Activated T-cell treated with anti-CD3 and anti-CD28 coated beads, Interleukin-2, amount 50 U/mL, for 24 hours (primary cell): ENCODE measurements at places on chromosomes 2 and 18.

DNA sequence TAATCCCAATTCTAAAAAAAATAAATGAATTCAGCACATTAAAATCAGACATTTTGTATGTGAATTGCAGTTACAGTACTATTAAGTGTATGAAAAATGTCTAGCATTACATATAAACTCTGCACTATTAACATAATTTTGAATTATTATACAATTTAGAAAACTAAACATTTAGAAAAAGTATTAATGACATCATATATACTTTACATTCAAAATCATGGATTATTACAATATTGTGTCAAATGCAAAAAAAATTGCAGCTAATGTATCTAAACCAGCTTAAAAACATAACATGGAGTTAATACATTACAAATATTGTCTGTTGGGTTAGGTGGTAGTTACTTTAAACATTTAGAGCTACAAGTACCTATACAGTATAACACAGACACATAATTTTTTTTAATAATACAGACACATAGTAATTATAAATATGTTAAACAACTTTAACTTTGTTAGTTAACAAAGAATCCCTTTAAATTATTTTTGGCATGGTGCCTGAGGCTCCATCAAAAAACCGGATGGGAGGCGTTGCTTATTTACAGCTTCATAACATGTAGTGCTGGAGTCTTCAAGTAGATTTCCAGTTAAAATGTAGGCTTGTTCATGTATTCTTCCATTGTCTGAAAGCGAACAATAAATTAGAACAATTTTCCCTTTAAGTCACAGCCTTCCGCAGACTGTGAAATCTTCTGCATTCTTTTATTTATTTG lies 79.1 kb downstream of the AP1S3 start:
- DNase-seq: no peak

DNA sequence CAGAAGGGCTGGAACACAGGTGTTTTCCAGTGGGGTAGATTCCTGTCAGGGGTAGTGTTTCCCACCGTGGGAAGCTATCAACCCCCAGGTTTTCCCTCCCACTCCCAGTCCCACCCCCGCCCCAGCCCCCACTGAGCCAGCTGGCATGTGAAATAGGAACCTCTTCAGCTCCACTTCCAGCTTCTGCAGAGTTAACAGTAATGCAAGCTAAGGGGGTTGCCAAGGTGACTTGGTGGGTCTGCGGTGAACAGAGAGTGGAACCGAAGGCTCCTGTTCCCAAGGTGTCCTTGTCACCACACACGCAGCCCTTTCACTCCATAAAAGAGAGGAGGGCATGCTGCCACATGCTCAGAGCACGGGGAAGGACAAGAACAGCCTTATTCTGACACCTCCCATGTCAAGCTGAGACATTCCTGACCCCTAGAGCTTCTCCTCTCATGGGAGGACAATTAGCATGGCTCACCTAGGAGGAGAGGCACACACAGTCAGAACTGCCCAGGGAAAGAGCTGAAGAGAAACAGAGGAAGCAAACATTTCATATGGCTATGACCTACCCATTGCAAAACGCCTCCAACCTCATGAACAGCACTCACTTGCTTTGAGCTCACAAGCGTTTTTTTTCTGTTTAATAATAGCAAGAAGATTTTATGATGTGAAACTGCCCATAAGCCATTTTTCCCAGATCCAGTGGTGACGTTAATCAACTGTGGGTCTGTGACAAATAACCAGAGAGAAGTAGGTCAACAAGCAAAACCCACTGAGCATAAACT lies 39.8 kb upstream of the TBC1D8 start:
- DNase-seq: no peak

DNA sequence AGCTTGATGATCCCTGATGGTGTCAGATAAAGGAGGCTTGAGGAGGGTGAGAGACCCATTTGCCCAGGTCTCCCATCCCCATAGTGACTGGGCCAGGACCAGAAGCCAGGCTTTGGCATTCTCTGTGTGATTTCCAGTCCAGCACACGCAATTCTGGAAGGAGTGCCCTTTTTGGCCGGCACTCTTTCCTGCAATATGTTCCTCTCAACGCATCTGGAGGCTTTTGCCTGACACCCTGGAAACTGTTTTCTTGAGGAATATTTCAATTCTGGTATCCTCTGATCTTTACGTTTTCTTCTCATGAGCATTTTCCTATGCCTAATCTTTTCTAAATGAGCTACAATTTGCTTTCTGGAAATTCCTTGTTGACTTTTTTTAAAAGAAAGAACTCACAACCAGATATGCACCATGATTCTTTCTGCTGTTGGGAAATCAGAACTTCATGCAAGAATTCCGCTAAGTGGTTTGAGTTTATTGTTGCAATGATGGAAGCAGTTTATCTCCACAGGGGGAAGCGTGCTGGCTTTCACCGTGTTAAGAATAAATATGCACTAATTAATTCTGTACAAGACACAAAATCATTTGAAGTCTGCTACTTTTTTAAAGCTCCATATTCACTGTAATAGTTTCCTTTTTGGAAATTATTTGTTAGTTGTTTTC lies 143.7 kb downstream of the NAPG start:
- DNase-seq: no peak

GRCh38 chr2:31199206-31199605 lies 18.1 kb downstream of the CAPN14 start:
- no peak for DNase-seq

DNA sequence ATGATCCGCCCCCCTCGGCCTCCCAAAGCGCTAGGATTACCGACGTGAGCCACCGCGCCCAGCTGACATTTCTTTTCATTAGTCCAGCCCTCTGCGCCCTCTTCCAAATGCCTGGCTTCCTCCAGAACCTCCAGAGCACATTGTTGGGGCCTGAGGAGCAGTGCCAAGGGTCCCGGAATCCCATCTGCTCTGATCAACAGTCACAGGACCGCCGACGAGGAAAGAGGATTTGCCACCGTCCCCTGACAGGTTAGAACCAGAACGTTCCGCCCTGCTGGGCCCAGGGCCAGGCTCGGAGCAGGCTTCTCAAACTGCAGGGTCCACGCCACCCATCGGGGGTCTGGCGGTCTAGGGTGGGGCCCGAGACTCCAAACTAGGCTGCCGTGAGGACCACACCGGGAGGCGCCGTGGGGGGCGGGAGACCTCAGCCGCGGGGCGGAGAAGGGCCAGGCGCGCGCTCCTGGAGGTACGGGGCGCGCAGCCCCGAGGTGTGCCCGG lies 36.9 kb upstream of the ITM2C start:
- DNase-seq: no peak

- DNase-seq: peak; percentile 86
Observed at GRCh38 chr2:7097353-7097895, 180.2 kb downstream of the RNF144A start.

DNA sequence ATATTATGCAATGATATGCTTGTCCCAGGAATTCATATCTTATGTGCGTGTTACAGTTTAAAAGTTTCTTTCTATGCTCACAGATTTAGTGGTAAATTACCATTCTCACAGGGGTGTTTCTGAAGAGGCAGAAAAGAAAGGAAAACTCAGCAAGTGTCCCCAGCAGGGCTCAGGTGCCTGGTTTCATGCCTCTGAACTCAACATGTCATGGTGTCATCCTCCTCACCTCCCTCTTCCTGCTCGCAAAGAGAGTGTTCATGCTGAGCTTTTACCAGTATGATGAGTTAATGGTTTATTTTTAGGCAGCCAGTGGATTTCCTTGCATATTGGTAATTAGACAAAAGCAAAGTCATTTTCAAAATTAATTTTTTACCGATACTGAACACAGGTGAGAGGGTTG lies 492.9 kb upstream of the ZEB2 start:
- DNase-seq: no peak

DNA sequence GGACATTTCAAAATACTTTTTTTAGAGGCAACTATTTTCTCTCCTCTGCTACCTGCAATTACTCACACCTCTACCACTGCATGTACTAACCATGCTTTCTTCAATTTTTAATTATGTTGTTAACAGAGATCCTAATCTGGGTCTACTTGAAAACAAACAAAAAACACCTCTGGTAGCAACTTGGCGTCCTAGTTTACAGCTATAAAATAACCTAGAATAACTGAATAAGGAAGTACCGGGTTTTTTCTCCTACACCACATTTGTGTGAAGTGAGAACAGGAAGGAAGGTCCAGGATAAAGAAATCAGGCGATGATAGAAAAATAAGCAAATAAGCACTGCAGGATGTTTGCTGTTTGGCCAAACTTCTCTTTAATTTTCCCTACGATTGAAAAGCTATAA lies 633.5 kb downstream of the LRP1B start:
- DNase-seq: no peak

- no peak for DNase-seq
Observed at GRCh38 chr2:102527086-102527485, 54.1 kb downstream of the SLC9A4 start.

- no peak for DNase-seq
Observed at GRCh38 chr2:107337209-107337898, 451.4 kb upstream of the ST6GAL2 start.

DNA sequence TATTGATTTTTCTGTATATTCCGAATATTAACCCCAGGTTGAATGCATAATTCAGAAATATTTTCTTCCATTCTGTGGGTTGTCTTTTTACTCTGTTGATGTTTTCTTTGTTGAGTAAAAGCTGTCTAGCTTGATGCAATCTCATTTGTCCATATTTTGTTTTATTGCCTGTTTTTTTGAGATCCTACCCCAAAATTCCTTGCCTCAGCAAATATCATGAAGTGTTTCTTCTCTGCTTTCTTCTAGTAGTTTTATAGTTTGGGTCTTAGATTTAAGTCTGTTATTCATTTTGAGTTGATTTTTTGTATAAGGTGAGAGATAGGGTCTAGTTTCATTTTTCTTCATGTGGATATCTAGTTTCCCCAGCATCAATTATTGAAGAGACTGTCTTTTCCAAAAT lies 467.9 kb upstream of the GCFC2 start:
- DNase-seq: no peak

DNA sequence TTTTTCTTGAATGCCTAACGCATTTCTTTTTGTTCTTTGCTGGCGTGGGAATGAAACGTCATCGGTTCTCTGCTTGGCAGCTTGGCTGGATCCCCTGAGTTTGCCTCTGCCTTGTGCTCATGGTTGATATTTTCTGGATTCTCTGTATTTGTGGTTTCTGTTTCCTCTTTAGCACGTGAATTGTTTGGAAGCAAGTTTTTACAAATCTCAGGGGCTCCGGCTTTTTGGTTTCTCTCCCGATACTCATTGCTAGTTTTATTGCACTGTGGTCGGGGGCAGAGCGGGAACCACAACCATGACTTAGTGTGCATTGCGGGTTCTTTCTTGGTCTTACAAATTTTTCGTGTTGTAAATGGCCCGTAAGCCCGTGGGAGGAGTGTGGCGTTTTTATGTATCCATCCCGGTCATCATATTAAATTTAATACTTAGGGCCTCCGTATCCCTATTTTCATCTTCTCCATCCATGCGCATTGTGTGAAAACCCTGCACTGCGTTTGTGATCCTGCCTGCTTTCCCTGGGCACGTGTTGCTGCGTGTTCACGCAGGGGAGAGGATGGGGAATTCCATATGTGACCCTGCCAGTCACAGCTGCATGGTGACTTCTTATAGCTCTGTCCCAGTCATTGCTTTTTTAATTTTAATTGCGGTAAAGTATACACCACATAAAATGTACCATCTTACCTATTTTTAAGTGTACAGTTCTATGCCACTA lies 9.4 kb downstream of the RAMP1 start:
- peak; percentile 25 for DNase-seq

DNA sequence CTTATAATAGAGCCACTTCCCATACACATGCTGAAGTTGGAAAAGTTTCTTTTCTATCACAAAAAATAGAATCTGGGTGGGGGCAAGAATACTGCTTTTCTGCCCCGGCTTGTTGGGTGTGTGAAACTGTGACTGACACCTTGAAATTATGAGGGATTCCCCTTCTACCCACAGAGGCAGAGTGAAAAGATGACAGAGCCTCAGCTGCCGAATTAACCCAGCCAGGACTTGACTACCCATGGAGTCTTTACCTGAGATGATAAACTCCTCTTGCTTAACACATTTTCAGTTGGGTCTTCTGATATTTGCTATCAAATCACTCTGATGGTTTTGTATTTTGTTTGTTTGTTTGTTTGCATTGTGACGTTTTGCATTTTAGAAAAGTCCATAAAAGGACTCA lies 66.0 kb upstream of the PMAIP1 start:
- DNase-seq: no peak

DNA sequence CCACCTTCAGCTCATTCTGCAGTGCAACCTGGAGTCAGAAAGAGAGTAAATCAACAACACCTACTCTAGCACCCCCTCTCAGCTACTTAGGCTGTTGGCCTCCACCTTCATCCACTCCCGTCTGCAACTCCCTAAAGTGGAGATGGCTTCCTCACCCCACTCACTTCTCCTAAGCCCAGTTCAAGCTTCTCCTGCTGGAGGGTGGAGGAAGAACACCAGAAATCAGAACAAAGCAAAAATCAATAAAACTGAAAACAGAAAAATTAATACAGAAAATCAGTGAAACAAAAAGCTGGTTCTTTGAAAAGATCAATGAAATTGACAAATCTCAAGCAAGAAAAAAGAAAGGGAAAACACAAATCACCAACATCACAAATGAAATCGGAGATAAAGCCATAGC lies 191.7 kb downstream of the ANAPC1 start:
- no peak for DNase-seq

- no peak for DNase-seq
Observed at GRCh38 chr2:46735108-46735691, 180.4 kb downstream of the MCFD2 start.

DNA sequence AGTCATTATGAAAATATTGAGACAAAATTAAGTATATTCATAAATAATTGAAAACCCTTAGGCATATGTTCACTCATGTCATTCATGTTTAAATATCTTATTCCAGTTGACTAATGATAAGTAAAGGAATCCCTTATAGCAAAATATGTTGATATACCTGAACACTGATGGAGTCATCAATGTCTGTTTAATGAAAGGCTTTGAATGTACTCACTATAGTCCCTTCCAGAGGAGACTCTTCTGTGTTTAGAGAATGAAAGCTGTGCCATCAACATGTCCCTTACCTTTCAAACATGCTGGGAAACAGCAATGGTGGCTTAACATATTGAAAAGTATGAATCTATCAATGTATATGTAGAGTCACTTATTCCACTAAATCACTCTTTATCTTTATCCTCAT lies 242.9 kb downstream of the KCNJ3 start:
- no peak for DNase-seq

DNA sequence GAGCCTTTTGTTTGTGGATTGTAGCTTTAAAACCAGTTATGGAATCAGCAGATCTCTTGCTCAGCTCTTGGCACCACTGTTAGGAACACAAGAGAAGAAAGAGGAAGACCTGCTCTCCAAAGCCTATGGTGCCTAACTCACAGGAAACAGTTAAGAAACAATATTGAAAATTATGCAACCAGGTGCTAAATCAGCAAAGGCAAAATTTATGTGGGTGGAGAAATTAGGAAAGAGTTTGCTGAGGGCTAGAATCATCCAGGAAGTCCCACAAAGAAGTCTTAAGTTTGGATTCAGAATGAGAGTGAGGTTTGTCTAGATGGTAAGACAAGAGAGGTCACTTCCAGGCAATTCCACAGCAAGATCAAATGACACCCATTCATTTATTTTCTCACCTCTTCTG lies 49.4 kb downstream of the AOX1 start:
- DNase-seq: no peak
